ENCODE measurements at places on chromosomes 2 and 18.

DNA sequence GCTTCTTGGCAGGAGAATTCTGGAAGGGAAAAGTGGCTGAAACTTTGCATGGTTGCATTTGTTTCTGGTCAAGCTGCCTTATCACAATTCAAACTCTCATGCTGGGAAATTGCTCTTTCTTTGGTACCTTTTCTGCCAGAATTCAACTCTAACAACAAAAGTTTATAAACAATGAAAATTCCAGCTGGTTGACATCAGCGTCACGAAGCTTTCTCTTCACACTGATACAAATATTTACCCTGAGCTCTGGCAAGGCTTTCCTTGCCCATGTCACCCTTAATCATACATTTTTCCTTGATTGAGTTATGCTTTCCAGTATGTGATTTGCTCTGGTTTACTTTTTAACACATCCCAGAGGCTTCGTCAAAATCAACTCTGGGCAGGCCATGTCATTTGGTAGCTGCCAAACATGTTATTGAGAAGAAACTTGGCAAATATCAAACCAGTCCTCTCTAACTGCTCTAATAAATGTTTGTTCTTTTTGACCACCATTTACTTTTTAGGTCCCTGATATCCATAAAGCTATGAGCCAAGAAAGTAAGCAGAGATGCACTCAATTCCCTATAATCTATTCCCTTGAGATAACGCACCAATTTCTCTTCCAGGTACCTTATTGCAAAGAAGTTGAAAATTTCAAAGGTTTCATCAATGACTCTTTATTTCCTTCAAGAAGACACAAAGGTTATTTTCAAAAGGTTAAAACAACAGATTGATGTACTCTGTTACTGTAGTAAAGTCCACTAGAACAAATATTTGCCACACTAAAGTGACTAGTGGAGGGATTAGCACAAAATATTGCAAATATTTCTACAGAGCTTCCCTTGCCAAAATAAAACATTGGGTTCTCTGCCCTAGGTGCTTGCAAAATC is 1241.1 kb upstream of the ZEB2 start:
- DNase-seq: no peak

- DNase-seq: no peak
Measured at GRCh38 chr2:159262904-159263303, 23.6 kb downstream of the WDSUB1 start.

GRCh38 chr2:8641301-8641965 is 40.4 kb upstream of the ID2 start:
- no peak for DNase-seq

GRCh38 chr18:41767960-41768359 is 187.1 kb upstream of the PIK3C3 start:
- DNase-seq: peak; percentile 26

DNA sequence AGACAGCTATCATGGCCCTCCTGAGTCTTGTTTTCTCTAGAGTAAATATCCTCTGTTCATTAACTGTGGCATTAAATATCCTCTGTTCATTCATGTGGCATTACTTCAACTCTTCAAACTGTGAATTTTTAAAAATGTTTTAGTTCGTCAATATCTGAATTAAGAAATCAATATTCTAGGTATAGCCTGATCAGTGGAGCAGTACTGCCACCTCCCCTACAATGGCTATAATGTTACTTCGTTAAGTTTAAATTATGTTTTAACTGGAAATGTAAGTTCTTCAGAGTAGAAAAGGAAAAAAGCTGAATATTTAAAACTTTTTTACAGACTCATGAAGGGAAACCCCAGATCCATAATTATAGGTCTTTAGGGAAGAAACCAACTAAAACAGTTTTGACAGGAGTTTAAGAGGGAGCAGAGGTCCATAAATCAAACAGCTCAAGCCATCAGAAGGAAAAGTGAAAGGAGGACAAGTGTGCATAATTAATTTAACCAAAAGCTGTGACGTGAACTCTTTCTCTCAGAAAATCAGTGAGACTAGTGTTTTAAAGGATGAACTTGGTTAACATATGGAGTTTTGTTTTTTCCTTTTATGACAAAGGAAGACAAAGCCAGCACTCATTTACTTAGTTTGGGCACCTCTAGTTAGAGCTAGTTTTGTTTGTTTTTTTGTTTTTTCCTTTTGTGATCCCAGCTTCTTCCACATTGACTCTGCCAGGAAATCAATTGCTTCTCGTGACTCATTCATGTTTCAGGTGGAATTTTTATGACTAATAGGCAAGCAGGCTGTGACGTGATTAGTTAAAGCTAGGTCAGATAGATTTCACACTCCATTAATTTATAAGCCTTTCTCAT is 44.9 kb downstream of the RBBP8 start:
- no peak for DNase-seq

DNA sequence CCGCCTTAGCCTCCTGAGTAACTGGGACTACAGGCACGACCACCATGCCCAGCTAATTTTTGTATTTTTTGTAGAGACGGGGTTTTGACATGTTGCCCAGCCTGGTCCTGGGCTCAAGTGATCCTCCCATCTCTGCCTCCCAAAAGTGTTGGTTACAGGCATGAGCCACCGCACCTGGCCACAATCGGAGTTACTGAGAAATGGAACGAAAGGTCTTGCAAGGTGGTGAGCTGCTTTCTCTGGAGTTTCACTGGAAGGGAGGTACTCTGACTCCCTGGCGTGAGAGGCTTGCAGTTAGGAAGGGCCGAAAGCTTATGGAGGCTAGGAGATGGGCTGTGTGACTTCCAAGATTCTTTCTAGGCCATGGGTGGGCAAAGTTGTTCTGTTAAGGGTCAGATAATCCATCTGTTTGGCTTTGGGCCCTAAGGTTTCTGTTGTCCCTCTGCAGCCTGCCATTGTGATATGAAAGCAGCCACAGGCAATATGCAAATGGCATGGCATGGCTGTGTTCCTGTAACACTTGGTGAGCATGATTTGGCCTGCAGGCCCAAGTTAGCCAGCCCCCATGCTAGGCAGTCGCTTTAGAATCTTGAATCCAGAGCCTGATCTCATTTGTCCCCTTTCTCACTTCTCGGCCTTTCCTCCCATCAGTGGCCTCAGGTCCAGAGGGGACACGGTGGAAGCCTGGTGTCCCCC is 7.9 kb downstream of the EFHD1 start:
- no peak for DNase-seq

DNA sequence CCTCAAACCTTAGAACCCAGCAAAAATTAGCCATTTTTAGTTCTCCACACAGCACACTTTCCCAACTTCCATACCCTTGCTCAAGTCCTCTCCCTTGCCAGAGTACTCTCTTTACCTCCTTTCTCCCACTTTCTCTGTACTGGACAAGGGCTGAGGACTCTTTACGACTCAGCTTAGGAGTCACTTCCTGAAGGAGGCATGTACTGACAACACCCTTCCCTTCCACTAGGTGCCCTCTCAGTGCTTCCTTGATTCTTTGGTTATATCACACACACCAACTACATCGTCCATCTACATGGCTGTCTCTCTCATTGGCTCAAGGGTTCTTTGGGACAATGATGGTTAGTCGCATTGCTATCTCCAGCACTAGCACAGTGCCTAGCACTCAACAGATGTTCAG is 5.2 kb upstream of the C18orf63 start:
- no peak for DNase-seq

- no peak for DNase-seq
Measured at GRCh38 chr2:218776488-218776887, 5.5 kb upstream of the CYP27A1 start.

GRCh38 chr18:77985526-77986281 is 736.1 kb downstream of the GALR1 start:
- DNase-seq: peak; percentile 84

DNA sequence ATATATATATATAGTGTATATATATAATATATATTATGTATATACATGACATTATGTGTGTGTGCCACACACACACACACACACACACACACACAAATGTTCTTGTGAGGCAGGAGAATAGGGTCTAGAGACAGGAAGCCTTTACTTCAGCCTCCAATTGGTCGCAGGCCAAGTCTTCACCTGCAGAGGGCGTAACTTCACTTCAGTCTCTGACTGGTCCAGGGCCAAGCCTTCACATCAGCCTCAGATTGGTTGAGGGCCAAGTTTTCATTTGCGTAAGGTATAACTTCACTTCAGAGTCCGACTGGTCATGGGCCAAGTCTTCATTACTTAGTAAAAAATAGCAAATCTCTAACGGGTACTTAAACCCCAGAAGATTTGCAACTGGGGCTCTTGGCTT is 13.2 kb upstream of the SS18 start:
- no peak for DNase-seq

- no peak for DNase-seq
Measured at GRCh38 chr18:11034884-11035283, 114.5 kb downstream of the PIEZO2 start.

DNA sequence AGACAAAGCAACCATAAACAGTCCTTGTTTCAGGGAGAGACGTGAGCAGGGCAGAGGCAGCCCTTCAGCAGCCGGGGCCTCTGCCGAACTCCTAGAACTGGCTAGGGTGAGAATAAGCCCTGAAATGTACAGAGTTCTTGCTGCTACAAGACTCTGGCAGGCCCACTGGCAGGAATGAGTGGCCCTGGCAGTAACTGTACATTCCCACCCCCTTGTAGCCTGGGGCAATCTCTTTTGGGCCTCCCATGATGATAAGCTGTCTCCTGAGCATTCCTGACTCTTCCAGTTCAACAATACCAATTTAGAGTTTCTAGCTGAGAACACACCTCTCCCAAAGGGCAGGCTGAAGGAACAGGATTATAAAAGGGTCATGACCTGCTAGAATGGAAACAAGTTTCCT is 54.3 kb downstream of the HAUS1 start:
- no peak for DNase-seq

- no peak for DNase-seq
Measured at GRCh38 chr2:145596416-145596815, 1076.5 kb upstream of the ZEB2 start.

GRCh38 chr2:784753-785152 is 107.5 kb upstream of the TMEM18 start:
- DNase-seq: no peak

DNA sequence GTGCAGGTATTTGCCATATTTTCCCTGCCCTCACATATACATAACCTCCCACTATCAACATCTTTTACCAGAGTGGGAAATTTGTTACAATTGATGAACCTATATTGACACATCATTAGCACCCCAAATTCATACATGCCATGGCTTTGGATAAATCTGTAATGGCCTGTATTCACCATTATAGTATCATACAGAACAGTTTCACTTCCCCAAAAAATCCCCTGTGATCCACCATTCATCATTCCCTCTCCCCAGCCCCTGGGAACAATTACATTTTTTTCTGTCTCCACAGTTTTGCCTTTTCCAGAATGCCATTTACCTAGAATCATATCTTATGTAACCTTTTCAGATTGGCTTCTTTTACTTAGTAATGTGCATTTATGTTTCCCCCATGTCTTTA is 494.5 kb downstream of the RNF144A start:
- no peak for DNase-seq

DNA sequence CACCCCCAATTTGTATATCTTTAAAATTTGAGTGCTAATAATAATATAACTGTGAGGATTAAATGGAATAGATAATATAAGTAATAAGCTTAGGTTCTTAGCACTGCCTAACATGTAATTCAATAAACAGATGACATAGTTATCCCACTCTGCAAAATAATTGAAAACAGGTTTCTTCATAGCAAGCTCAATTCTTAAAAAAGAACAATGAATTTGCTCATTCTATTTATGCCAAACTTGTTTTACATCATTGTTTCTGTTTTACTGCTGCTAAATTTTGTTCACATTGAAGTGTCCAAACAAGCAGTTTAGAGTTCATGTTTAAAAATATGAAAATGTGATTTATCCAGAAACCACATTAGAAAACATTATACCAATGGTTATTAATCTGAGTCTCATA is 217.0 kb downstream of the MBD5 start:
- DNase-seq: no peak

GRCh38 chr2:63081404-63081803 is 30.8 kb downstream of the OTX1 start:
- no peak for DNase-seq

All from D721Med (cell line).